ENCODE measurements at places on chromosomes 7 and 10.

DNA sequence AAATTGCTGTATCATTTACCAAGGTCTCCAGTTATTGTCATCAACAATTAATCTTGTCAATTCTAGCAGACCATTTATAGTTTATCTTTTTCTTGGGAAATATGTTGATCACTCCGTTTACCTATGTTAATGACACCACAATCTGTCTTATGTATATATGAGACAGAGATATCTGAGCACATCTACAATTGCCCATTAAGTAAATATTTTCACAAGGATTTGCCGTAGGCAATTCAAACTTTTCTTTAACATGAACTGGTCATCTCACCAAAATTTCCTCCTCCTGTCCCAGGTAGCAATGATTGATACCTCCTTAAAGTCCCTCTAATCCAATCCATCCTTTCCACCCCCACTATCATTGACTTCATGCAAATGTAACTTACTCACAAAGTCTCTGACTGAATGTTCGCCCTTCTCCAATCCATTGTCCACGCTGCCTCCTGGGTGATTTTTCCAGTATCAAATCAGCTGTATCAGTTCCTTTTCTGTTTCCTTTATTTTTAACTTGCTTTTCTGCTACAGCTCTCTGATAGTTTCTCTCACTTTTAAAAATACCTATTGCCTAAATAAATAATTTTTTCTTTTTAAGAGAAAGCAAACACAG lies 138.3 kb downstream of the GNAT3 start:
- no peak for DNase-seq

DNA sequence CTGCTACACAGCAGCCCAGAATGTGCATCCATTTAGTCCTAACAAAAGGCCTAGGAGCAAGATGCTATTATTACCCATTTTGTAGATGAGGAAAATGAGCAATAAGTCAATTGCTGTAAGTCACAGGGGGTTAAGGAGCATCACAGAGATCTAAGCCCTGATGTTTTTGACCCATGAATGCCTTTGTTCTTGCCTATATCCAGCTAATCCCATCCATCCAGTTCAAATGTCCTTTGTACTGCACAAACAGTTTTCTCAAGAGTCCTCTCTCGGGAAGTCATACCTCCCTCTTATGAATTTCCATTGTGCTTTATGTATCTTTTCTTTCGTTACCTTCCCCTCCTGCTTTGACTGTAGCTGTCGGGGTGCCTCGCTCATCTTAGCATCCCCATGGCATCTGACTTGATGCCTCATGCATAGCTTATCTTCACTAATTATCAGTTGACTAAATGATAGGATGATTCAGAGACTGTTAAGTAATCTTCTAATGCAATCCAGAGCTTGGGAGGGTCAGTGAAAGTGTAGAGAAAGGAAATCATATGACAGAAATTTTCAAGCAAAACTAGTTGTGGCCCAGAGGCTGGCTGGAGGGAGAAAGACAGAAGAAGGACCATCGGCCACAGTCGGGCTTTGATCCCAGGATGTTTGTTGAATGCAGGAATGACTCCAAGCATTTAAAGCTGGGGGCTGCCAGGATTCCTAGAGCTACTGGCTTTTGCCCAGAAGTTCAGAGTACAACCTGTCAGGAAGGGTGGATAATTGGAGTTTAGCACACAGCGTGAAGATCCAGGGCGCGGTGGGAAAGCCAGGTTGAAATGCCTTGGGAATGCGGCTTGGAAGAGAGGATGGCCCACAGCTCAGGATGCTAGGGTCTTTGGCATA lies 23.5 kb downstream of the BLVRA start:
- DNase-seq, result no peak

- no peak for DNase-seq
These were observed 65.8 kb upstream of the PRSS58 start for GRCh38 chr7:142323706-142324105.

DNA sequence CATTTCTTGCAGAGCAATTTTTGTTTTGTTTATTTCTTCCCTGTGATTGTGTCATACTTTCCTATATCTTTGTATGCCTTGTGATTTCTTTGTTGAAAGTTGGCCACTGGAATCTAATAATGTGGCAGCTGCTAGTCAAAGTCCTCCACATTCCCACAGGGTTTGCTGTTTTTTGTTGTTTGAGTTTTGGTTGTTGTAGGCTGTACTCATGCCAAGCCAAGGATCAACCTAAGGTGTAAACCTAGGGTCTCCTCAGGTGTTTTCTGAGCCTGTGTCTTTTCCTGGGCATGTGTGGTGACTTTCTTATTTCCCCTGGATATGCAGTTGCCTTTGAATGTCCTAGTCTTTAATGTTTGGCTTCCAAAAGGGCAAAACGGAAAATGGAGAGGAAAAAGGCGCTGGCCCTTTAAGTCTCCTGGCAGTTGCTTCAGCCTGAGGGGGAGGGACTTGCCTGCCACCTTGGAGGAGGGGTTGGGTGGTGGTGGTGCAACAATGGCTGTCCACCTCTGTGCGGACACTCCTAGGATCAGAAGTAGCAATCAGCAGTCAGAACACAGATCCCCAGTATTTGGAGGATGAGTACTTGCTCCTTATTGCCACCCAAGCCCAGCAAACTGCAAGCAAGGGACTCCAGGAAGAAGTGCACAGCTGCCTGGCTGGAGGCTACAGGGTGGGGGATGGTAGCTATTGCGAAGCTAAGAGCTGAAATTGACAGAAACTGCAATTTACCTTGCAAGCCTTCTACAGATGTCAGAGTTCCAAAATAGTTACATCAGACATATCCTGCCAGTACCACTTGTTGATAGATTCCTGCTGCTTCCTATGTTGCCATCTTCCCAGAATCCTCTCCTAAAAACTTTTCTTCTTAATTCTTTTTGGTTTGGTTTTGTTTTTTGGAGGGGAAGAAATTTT lies 5.6 kb upstream of the ZNF518A start:
- no peak for DNase-seq

- DNase-seq, result no peak
These were observed 137.7 kb downstream of the PRPF18 start for GRCh38 chr10:13724484-13724883.

DNA sequence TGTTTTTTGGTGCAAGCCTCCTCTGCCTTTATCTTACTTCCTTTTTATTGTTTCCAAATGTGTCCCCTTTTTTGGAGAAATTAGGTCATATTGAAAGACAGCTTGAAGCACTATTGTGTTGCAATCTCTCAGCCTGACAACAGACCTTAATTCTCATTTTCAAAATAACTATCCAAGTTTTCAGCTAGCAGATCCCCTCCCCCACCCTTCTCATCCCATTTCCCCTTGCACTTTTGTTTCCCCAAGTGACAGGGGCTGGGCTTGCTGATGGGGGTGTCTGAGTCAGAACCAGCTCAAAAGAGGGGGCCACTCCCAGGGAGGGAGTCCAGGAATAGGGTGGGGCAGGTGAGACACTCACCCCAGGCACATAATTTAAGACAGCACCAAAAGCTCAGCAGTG lies 75.3 kb downstream of the MKI67 start:
- no peak for DNase-seq

DNA sequence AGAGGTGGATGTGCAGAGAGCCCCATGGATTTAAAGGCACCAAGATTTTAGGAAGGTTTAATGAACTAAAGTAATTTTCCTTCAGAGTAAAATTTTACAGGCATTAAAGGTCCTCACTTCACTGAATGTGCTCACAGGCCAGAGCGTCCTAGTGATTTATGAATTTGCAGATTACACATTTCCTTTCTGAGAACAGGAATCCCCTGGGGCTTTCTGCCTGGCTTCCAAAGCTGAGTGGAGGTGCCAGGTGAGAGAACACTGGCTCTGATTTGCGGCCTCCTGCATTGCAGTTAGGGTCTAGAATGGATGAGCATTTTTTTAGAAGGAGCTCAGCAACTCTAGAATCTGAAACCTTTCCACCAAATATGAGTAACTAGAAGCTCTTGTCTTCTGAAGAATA lies 194.3 kb downstream of the SORCS3 start:
- DNase-seq, result no peak

DNA sequence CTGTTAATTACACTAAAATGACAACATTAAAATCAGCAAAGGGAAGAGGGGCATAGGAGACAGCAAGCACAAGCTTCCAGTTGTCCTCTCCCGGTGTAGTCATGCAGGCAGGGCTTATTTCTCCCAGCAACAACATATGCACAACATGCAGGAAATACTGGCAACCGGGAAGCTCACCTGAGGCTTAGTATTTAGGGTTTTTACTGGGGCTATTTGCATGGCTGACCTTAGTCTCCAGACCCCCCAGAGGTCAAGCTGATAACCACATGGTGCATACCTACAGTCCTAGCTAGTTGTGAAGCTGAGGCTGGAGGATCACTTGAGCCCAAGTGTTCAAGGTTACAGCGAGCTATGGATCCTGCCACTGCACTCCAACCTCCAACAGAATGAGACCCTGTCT lies 12.8 kb upstream of the JMJD1C start:
- no peak for DNase-seq

- no peak for DNase-seq
These were observed 286.7 kb upstream of the MINDY3 start for GRCh38 chr10:16146993-16147392.

DNA sequence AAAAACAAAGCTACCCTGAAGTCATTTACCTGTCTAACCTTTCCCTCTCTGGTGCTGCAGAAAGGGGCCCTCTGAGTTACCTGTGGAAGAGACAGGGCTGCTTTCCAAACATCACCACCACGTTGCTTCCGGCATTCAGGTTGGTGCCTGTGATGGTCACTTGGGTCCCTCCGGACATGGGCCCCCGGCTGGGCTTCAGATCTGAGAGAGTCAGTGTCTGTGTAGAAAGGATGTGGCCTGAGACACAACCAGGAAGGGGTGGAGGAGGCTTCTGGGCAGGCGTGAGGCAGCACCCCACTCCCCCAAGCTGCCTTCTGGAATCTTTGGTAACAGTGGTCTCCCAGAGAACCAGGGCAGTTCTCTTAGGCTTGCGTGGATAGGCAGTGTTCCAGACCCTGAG lies 388.9 kb downstream of the PLXNA4 start:
- DNase-seq, result no peak

DNA sequence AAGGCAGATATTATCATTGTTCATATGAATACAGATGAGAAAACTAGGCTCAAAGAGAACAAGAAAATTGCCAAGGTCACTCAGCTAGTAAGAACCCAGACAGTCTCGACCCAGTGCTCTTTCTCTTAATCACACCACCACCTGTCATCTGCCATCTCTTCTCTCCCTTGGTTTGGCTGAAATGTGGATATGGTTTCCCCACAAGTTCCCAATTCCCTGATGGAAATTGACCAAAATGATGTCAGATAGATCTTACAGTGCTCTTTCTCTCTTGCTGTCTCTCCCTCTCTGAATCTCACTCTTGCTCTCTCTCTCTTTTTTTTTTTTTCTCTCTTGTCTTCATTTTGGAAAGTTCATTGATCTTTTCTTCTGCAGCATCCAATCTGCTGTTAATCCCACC lies 9.1 kb downstream of the C10orf90 start:
- no peak for DNase-seq

DNA sequence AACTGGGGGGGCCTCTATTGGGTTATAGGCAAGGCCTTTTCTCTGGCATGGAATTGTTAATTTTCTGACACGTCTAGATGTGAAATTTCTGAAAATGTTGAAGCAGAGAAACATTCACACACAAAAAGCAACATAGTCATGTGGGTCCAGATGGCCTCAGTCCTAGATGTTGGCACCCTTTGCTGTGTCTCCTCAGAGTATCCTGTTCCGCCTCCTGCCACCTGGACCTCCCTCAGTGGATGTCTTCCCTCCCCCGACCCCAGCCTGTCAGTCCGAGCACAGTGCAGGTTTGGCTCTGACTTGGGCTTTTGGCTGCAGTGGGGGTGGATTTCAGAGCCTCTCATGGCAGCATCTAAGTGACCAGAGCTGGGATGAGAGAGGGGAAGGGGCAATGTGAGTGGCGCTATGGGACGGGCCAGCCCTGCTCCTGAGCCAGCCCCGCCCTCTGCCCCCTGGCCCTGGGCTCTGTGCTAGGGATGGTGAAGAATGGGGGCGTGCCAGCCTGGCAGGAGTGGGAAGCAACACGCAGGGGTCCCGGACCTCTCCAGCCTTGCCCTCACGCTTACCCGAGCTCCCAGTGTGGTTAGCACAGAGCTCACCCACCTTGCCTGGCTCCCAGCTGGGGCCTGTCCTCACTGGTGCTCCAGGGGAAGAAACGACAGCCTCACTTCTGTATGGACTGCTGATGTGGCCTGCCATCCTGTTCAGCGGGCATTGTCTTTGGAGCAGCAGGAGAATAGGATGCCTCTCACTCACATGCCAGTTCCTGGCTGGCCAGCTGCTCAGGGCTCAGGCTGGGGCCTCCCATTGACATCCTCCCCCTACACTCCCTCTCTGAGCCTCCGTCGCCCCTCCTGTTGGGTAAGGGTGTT lies 6.2 kb downstream of the ATP6V0E2 start:
- no peak for DNase-seq

DNA sequence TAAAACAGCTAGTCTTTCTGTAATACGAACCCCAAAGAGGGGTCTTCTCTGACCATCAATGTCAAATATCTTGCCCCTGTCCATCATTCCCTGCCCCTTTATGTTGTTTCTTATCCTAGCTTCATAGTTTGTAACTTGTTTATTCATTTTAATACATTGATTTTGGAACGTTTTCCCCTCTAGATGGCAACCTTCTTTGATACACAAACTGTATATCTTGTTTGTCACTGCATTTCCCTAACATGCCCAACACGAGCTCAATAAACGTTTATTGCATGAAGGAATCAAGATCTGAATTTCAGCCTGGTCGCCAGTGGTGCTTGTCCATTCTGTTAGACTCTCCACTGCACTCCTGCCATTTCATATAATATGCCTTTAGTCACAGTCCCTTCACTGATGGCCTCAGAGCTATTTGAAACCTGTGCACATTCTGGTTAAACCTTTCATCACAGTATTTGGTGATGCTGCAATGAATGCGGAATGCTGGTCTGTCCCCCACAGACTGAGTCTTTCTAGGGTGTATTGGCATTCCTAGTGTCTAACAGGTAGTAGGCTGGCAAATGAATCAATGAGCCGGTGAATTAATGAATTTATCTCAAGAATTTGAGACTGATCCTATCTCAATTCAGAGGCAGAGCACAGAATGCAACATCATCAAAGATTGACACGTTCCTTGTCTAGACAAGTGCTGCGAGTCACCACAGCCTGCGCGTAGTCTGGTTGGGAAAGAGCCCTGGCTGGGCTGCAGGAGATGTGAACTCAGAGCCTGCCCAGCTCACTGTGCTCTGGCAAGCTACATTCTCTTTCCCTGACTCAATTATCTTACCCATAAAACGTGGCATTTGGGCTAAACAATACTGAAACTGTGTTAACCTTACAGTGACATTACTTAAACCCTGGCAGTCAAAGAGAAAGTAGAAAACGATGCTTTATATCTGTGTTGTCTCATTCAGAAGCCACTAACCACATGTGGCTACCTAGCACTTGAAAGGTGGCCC lies 55.2 kb upstream of the FRMD4A start:
- no peak for DNase-seq

DNA sequence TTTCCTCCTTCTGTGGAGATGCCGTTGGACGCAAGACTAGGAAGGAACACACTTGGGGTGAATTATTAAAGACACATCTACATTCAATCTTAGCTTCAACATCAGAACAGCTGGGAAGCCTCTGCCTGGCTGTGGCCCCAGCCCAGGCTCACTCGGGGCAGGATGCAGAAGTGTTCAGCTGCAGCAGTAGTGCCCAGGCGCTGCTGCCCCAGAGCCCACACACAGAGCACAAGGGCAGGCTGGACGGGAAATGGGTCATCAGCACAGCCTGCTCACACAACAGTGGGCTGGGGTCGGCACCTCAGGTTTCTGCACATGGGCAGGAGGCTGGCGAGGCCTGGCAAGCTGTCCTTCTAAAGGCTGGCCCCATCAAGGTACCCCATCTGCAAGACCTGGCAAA lies 42.5 kb downstream of the NOD1 start:
- no peak for DNase-seq

GRCh38 chr7:150435390-150436073 lies 14.9 kb upstream of the GIMAP8 start:
- DNase-seq, result no peak

GRCh38 chr10:28840202-28840601 lies 162.9 kb downstream of the BAMBI start:
- DNase-seq, result no peak
